ENCODE measurements at places on chromosomes 7 and 10.

GRCh38 chr7:106747804-106748203 lies 86.8 kb upstream of the CCDC71L start:
- DNase-seq: no peak

DNA sequence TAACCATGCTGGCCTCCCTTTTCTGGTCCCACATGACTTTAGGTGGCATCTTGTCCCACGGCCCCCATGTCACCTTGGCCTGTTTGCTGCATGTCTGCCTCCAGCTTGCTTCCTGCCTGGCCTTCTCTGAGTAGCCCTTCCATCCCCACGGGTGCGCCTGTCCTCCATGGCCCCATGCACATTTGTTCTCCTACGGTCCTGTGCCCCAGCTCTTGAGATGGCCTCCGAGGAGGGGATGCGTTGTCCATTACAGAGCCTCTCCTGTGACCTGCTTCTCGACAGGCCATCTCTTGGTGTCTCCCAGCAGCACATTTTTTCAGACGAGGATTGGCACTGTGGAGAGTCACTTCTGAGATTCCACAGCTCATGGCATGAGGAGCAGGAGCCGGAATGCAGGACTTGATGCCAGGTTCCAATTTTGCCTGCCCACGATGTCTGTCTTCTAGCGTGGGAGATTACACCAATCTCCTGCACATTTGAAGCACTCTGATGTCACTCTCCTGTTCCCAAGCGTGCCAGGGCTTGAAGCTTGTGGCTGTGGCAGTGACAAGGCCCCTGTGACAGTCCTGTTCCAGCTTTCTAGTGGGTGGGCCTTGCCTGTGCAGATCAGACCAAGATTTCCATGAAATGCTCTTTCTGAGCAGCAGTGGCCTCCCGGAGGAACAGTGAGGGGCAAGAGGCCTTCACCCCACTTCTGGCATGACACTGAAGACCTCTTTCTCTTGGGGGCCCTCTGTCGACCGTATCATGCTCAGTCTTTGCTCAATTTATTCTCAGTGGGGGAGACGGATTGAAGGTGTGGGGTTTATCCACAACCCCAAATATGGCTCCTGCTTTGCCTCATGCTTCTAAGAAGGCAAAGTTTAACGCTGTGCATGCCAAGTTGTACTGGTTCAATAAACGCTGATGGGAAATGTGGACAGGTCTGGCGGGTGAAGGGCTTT lies 13.4 kb downstream of the WDFY4 start:
- DNase-seq: no peak

DNA sequence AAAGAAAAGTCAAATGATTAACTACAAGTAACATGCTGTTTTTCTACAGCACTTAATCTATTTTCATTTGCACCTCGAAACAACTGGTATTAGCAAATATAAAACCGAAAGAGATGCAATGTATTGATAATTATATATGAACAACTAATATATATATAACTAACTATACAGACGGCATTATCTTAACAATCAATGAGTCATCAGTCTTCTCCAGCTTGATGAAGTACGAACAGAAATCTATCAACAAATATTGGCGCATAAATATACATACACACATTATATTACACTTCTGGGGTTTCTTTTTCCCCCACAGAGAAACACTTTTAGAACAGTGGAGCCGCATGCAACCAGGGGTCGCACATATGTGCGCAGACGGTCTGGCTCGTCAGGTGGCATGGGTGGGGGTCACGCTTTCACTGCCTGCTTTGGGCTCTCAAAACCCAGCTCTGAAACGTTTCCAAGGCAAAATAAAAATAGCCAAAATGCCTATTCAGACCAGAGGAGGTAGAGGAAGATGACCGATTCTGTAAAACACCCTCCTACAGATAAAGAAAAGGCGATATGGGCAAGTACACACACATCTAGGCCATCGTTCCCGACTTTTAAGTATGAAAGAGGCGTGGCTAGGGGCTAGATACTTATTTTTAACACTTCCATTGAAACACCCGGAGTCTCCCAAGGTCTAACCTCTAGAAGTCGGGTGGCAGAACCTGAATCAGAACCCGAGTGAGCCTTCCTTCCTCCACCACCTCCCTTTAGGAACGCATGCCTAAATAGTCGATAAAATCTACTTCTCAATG lies 1.7 kb downstream of the ARHGAP12 start:
- no peak for DNase-seq

DNA sequence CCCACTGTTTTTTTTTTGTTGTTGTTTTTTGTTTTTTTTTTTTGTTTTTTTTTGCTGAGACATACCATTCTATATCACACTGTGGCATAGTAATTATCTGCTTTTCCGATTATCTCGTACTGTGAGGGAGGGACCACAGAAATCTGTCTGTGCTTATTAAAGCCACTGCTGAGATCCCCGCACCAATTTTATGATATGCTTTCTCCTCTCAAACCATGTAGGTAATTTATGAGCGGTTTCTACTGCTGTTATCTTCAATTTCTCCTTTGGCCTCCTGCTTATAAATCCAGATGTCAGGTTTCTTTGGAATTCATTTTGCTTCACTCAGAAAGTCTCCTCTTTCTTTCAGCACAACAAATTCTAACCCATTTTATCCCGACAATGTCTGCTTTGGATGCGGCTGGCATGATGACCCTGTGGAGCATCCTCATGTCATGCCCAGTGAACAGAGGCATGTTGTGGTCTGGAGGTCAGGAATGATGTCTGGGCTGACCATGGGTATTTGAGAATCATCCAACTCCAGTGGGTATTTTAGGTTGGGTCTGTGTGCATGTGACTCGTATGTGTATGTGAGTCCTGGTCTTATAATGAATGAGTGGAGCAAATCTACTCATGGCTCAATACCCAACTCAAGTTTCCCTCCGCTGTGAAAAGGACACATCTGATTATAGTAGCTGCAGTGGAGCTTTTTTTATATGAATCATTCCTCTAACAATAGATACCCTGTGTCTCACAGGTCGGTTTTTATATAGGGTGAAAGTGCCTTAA lies 213.4 kb downstream of the GALNT17 start:
- DNase-seq: no peak

DNA sequence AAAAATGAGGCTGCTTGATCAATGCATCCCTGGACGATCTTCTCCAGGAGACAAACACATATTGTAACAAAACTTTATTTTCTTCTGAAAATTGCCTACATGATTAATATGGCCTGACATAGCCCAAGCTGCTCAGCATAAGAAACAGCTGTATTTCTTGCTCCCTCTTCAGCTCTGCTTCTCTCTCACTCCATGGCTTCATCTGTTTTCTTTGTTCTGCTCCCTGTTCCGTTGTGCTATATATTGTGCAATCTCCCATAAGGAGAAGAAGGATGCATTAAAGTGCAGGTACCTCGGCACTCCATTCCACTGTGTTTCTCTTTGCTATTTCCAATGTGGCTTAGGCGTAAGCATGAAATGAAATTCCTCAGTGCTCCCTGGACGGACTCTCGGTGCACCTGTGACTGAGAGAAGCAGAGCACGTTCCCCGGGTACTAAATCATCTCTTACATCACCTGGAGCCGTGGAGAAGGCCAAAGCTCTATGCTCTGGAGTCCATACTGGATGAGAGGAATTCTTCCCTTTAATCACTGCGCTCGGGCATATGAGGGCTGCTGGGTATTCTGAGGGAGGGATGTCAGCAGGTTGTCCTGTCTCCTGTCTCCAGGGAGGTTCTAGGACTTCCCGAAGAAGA lies 254.3 kb downstream of the GALNT17 start:
- no peak for DNase-seq

Measured in NCI-H524 treated with DMSO at 0.1 percent for 48 hours (cell line).